ENCODE measurements at places on chromosomes 5 and 9.

DNA sequence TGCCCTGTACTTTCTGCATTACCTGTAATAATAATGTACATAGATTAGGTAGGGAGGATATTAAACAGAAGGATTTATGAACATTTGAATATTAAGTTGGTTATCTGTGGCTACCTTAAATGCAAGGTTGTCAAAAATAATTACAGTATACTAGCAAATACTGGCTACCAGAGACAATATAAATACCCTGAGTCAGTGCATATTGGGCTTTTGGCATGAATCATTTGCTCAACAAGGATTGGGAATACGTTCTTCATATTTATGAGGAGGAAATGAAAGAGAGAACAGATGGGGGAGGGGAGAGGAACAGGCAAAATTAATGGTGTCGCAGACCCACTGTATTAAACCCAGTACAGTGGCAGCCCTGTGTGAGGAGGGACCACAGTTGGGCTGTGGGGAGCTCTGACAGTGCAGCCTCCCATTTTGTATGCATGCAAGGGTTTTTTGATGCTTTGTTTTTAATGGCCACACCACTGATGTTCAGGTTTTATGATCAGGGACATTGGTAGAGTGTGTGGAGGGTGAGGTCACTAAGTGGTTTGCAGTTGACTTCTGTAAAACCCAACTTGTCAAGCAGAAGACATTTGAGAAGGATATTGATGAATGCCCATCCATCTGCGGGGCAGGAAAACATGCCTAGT, 56.9 kb downstream of the MVB12B start:
- DNase-seq, result no peak

DNA sequence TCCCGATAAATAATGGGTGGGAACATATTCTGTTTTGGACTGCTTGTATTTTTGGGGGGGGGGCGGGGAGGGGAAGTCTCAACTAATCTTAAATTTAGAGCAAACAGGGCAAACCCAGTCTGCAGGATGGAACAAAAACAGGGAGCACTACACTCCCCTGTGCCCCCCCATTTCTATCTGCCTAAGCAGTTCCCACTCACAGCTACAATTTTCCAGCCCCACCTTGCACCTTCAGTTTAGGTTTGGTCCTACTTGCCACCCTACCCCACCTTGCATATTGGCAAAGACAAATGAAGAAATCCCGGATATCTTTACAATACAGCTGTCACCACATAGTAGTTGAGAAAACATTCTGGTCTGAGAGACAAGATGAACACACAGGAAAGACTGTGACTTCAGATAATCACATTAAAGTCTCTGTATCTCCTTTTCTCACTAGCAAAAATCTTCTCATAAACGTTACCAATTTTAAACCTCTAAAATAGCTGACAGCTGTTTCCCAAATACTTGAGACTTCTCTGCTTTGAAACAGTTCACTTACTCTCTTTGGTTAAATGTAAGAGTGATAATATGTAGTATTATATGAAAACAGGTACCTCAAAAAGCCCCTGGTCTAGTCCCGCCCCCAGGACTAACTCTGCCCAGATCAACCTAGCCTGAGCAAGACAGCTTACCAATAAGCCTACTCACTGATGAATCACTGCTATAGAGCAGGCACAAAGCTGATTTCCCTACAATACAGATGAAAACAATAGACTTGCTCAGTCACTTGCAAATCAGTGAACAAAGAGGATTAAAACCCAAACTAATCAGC, 5.2 kb upstream of the RAPGEF6 start:
- no peak for DNase-seq

DNA sequence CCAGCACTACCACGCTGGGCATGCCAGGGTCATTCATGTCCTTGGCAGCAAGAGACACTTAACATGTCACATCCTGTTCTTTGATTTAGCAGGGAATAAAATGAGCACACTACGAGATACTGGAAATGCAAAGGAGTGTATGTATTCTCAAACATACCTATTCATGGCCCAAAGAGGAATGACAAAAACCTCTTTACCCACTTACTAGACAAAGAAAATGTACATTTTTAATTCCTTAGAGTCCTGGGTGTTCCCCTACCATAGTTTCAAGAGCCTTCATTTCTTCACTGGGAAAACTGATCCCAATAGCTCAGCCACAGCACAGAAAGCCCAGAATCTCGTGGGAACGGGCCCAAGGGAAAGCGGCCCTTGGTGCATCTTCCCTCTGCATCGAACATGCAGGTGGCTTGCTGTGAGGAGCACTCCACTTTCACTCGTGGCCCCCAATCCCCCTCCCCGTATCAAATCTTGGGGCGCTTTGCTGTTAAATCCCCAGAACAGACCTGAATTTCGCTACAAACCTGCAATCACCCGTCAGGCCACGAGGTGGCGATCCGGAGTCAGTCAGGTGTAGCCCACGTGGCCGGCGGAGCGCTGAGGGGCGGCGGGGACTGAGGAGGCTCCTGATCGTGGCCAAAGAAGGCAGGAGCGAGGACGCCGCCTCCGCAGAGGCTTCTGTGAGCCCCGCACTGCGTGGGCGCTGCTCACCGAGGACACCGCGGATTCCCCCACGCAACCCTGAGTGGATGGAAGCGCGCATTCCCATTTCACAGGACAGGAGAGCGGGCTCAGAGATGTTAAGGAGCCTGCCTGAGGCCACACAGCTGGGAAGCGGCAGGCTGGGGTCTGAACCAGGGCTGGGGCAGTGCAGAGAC, 91.4 kb downstream of the LMX1B start:
- peak; percentile 88 for DNase-seq

DNA sequence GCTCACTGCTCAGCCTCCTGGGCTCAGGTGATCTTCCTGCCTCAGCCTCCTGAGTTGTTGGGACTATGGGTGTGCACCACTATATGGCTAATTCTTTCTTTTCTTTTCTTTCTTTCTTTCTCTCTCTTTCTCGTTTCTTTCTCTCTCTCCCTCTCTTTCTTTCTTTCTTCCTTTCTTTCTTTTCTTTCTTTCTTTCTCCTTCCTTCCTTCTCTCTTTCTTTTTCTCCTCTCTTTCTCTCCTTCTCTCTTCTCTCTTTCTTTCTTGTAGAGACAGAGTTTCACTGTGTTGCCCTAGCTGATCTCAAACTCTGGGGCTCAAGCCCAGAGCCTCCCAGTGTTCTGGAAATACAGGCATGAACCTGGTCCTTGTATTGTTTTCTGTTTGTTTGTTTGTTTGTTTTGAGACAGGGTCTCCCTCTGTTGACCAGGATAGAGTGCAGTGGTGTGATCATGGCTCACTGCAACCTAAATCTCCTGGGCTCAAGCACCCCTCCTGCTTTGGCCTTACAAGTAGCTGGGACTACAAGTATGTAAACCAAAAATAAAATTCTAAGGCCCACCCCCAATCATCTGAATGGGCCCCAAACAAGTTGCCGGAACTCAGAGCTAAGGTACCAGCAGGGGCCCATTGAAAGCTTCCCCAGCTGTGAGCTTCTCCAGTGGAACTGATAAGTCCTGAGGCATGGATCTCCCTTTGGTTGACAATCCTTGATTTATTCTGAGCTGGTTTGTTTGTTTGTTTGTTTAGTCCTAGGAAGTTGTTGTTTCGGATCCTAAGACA, 11.9 kb upstream of the BTF3 start:
- DNase-seq, result no peak

DNA sequence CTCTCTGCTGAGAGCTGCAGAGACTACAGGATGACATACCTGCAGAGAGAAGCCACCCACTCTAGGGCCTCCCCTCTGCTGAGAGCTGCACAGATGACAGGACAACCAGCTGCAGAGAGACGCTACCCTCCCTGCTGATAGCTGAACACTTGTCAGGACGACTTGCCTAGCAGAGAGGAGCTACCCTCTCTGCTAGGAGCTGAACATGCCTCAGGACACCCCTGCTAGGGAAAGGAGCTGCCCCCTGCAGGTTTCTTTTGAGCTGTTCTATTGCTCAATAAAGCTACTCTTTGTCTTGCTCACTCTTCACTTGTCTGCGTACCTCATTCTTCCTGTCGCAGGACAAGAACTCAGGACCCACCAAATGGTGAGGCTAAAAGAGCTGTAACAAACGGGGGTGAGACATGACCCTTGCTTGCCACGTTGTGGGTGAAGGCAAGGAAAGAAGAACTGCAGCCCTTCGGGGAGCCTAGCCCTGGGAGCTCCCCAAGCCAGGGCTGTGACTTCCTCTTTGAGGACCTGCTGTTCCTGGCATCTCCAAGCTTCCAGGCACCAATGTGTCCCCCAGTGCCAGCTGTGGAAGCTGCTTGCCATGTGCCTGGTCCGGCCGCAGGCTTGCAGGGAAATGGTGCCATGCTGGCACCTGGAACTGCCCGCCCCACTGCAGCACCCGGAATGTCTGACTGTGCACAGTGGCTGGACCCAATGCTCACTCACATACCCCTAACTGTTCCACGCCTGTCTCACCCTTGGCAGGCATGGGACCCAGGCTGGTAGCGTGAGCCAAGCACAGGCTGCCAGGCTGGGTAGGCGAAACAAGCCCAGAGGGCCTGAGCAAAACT, 5.1 kb upstream of the TESK1 start:
- DNase-seq, result no peak

GRCh38 chr5:147248561-147248960, 13.7 kb downstream of the STK32A start:
- no peak for DNase-seq

GRCh38 chr9:110058304-110058953, 149.5 kb downstream of the C9orf152 start:
- DNase-seq, result no peak

DNA sequence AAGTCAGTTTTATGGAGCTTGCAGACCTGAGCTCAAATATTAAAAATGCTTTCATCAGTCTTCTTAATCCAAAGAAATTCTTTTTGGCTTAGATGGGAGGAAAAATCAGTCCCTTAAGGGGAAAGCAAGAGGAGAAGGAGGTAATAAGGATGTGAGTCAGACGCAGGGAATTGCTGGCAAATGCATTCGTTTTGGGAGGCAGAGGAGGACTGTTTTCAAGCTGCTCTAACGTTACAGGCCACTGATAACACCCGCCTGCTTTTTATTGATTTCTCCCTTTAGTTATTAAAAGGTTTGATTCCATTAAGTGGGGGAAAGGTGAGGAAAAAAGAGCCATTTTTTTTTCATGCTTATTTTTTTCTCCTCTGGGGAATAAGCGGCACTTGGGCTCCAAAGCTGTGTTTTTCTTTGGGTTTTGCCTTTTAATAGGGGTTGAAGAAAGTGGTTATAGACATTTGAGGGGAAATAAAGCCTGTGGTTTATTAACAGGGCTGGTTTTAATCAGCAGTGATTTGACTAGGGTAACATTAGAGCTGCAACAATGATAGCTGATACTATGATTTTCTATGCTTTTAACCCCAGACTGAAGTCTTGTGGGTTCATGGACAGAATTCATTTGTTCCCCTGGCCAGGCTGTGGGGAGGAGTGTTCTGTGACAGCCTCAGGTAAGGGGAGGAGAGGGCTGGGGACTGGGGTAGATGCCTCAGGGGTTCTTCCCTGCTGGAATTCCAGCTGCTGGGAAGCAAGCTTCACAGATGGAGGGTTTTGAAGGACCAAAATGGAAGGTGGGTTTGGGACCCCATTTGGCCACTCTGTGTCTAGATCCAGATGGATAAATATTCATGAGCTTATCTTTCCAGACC, 225.2 kb downstream of the GAS1 start:
- DNase-seq, result peak; percentile 87
